ENCODE measurements at places on chromosomes 6 and 20.

- DNase-seq = no peak
Observed at GRCh38 chr20:32474009-32474716, 111.0 kb downstream of the NOL4L start.

DNA sequence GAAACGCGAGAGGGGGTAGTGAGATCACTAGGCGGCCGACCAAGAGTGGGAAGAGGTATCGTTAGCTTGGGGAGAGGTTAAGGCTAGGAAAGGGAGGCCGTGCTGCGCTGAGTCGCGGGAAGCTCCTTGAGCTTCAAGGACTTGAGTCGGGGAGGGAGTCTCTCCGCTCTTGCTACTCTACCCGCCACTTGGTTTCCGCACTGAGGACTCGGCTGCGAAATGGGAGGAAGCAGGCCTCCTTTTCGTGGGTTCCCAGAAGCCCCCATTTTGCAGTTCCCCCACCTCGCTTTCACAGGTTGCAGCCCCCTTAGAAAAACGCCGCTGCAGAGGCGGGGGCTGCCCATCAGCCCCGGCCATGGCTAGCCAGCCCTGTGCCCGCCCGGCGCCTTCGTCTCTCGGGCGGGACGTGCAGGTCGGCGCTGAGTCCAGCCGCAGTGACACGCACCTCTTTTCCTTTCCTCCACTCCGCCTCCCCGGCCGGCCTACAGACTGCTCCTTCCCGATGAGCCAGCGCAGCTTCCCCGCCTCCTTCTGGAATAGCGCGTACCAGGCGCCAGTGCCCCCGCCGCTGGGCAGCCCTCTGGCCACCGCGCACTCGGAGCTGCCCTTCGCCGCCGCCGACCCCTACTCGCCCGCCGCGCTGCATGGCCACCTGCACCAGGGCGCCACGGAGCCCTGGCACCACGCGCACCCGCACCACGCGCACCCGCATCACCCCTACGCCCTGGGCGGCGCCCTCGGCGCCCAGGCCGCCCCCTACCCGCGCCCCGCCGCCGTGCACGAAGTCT is 4.9 kb downstream of the VGLL2 start:
- DNase-seq = no peak

DNA sequence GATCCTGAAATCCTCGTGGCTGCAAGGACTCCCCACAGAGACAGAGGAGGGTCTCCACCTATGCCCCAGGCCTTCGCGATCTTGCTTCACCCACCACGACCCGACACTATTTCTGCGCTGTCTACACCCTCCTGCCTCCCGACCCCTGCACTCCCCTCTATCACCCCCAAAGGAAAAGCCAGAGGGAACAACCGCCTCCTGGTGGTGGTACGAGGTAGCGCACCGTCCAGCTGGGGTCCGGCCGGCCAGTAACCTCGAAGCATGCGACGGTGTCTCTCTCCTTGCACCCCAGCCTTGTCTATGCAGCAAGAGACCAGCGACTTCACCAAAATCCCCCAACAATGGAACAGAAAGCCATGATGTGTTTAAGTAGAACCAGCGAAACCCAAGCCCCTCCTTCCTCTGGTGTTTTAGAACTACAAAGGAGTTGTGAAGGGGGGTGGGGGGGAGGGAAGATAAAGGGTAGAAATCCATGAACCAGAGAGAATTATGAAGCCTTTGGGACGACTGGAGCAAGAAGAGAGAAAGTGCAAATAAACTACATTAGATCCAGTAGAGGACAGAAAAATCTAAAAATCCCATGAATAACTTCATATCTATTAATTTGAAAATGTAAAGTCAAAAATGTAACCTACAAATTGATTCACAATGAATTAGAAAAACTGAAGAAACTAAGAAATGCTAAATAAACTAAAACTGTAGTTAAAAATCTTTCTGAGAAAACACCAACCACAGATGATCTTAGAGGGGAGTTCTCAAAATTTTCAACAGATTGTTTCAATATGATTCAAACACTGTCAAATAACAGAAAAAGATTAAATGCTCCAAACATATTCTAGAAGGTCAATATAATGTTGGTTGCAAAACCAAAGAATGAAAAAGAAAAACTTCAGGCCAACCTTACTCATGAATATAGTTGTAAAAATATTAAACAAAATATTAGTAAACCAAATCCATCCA is 168.0 kb downstream of the CDK19 start:
- no peak for DNase-seq

- no peak for DNase-seq
Observed at GRCh38 chr6:41960028-41960427, 18.4 kb upstream of the CCND3 start.

DNA sequence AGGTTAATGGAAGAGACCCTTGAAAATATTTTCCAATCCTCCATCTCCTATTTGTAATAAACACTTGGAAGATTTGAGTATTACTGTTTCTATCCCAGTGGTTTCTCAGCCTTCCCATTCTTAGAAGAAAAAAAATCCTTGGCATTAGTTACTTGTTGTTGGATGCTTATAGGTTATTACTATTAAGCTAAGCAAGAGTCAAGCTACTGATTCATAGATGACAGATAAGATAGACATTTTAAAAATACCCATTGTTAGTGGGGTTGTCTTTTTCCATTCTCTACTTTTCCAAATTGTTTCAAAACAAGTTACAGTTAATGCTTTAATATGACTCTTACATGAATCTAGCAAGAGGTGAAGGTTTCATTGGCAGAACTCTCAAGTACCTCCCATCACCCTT is 158.5 kb downstream of the HIVEP2 start:
- no peak for DNase-seq

DNA sequence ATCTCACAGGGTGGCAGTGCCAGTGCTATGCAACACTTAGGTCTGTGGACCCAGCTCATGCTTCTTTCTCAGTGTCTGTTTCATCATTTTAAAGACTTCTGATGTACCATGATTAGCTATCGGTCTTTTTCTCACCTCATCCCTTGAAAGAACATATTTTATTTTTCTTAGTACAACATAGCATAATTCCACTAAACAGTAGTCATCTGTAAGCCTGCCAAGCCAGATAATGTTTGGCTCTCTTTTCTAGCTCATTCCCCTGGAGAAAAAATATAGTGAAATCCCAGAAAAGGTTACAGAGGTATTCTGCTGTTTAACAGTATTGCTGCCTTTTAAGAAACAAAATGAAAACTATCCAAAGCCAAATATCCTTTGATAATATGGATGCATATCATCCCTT is 177.0 kb upstream of the MMS22L start:
- DNase-seq = no peak

- no peak for DNase-seq
Observed at GRCh38 chr6:112209131-112209530, 45.2 kb downstream of the LAMA4 start.

- no peak for DNase-seq
Observed at GRCh38 chr6:12270551-12271230, 19.5 kb upstream of the EDN1 start.

GRCh38 chr6:73515204-73515655 is 5.6 kb downstream of the EEF1A1 start:
- no peak for DNase-seq

DNA sequence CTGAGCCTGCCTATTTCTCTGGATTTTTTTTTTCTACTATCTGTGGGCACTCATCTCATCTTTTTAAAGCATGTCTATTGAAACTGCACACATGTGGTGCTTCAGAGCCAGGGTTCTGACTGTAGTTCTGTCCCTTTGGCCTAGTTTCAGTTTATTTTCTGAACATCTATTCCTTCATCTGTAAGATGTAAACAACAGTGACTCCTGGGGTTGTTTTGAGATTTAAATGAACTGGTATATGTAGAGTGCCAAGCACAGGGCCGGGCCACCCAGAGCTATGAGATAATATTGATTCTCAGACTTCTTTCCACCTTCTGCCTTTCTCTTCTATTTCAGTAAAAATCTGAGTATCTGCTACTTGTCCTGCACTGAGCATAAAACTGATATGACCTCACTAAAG is 185.1 kb downstream of the CARMIL1 start:
- DNase-seq = no peak

- no peak for DNase-seq
Observed at GRCh38 chr6:161348628-161348994, 74.8 kb upstream of the AGPAT4 start.

- DNase-seq = peak; percentile 87
Observed at GRCh38 chr20:37336369-37337207, 9.4 kb upstream of the SRC start.

DNA sequence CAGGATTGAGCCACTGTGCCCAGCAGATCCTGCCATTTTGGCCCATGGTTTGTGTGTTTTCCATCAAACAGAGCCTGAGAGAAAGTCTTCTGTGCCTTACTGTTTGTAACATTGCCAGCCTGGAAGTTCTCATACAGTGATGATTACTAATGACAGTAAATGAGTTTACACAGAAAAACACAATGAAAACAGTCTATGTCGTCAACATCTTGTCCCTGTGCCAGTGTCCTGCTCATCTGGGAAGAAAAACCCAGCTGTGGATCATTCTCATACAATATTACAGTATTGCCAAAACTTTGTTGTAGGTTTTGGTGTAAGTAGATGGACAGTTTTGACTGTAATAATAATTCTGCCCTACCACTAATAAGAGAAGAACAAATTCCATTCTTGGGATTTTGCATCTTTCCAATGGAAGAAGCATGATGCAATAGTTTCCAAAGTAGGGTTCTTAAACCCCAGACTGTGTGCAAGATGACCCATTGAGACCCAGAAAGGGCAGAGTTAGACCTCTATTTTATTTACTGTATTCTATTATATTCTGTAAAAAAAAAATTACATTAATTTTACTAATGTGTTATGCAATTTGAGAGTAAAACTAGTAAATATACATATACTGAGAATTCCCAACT is 135.0 kb upstream of the JARID2 start:
- no peak for DNase-seq

- DNase-seq = no peak
Observed at GRCh38 chr6:16769131-16769985, 8.1 kb upstream of the ATXN1 start.

DNA sequence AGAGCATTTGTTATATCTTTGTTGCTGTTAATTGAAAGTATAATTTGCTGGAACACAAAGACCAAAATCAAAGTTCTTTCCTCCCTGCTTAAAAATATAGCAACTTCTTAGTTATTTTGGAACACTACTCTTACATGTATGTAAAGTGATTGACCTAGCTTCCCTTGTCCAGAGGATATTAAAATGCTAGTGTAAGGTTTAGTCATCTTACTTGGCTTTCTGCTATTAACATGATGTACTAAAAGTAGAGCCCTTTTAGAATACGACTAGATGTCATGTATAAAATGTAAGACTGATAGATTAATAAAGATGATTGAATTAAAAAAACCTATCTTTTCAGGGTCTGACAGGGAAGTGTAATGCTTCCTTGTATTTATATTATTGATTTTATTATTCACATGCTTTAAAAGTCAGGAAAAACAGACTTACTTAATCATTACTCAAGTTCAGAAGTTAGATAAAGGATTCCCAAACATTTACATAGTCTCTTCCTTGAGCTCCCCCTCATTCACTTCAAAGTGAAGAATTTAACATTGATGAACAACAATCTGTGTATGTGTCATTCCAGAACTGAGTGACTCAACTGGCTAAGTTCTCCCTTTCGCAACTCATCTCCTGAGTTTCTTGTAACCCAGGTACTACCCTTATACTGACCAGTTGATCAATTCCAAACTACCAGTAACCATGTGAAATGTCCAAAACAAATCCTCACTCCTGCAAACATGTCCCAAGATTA is 50.9 kb downstream of the BTBD9 start:
- DNase-seq = no peak

DNA sequence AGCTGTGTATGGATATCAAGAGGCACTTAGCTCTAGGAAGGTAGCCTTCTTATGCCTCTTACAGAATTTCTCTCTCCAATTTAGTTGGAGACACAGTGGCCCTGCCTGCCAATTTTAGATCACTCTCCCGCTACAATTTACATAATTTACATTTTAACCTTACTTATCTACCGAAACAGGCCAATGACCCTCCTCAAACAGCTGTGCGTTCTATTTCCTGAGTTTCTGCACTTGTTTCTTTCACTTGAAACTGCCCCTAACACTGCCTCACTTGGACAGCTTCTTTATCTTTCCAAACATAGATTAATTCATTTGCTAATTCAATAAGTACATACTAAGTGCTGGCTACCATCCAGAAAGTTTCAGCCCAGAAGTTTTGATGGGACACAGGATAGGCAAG is 52.9 kb upstream of the HDDC2 start:
- DNase-seq = no peak

- DNase-seq = no peak
Observed at GRCh38 chr6:21634582-21634981, 41.0 kb downstream of the SOX4 start.

GRCh38 chr6:150685860-150686259 is 86.2 kb downstream of the PLEKHG1 start:
- peak; percentile 69 for DNase-seq

GRCh38 chr20:17226410-17227218 is at the start of gene PCSK2:
TSS of gene PCSK2 (plus strand) at chr20:17227040. CDS start at chr20:17227306, 266 bp downstream.
- DNase-seq = peak; percentile 13

GRCh38 chr6:33696548-33697518 is 14.7 kb downstream of the UQCC2 start:
- peak; percentile 65 for DNase-seq

- DNase-seq = no peak
Observed at GRCh38 chr20:17799575-17800227, 99.9 kb downstream of the BANF2 start.

DNA sequence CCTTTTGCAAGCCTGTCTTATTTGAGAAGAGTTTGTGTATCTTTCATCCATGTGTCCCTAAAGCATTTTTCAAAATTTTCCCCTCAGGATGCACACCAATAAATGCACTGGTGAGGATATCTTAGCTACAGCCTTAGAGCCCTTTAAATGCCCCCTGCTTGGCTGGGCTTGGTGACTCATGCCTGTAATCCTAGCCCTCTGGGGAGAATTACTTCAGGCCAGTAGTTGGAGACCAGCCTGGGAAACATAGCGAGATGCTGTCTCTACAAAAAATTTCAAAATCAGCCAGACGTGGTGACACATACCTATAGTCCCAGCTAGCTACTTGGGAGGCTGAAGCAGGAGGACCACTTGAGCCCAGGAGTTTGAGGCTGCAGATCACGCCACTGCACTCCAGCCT is 33.8 kb upstream of the PLCB4 start:
- no peak for DNase-seq

GRCh38 chr6:160952633-160953281 is 38.8 kb upstream of the MAP3K4 start:
- DNase-seq = no peak

DNA sequence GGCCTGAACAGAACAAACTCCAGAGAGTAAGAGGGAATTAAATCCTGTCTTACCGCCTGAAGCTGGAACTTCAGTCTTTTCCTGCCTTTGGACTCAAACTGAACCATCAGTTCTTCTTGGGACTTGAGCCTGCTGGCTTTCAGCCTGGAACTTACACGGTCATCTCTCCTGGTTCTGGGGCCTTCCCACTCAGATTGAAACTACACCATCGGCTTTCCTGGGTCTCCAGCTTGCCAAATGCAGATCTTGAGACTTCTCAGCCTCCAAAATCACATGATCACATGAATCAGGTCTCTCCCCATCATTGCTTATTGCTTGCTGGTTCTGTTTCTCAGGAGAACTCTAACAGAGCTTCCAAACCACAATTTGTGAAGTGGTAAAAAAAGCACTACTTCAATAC is 276.3 kb downstream of the KIF16B start:
- no peak for DNase-seq

All from GM10248 (cell line).